ENCODE measurements at places on chromosomes 2 and 18. TPM values are rescaled to one million over a fixed set of nuclear protein-coding genes. Genes with fewer than 3 reads are reported as not detected.

Gene DSC1
- not detected for total RNA-seq

Gene BARD1
- total RNA-seq = 30.6 TPM

Gene SPC25
- total RNA-seq = 28.5 TPM

Gene IL1R2
- not detected for total RNA-seq

DNA sequence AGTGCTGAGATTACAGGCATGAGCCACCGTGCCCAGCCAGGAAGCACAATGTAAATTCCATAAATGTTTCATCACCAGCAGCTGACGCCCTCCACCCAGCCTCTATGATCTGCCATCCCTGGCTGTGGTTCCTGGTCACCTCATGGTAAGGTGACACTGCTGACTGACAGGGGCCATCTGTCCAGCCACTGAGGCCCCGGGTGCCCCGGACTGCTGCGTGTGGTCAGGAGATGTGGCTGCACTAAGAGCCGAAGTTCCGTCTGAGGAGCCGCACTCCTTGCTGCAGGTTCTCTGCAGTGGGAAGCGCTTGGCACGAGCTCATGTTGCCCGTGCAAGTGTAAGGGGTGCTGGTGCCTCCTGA is 10.9 kb downstream of the NTSR2 start:
- no peak overlapping the region for H3K4me3 ChIP-seq
- H3K27ac ChIP-seq = no peak overlapping the region
- no peaks in the 10 kb centered on the region for H3K27me3 ChIP-seq
- no peak for DNase-seq
- peaks cover 7% of the 10 kb centered on the region for H3K36me3 ChIP-seq
- no peaks in the 10 kb centered on the region for H3K4me1 ChIP-seq

DNA sequence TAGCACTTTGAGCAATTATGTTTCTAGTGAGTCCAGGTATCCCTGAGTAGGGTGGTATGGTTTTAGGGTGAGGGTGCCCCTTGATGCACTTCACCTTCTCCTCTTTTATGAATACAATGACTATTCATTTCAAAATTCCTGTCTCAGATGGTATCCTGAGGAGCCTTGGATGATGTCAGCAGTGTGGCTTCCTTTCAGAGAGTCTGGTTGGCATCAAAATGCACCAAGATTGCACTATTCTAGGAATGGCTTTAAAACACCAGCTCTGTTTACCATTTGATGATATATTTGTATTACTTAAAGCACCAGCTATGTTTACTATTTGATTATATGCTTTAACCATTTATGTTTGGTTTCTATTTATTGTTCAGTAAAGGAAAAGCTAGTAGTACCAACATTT is 141.0 kb downstream of the FMNL2 start:
- H3K27ac ChIP-seq = no peak overlapping the region
- no peaks in the 10 kb centered on the region for H3K27me3 ChIP-seq
- H3K4me3 ChIP-seq = no peak overlapping the region

DNA sequence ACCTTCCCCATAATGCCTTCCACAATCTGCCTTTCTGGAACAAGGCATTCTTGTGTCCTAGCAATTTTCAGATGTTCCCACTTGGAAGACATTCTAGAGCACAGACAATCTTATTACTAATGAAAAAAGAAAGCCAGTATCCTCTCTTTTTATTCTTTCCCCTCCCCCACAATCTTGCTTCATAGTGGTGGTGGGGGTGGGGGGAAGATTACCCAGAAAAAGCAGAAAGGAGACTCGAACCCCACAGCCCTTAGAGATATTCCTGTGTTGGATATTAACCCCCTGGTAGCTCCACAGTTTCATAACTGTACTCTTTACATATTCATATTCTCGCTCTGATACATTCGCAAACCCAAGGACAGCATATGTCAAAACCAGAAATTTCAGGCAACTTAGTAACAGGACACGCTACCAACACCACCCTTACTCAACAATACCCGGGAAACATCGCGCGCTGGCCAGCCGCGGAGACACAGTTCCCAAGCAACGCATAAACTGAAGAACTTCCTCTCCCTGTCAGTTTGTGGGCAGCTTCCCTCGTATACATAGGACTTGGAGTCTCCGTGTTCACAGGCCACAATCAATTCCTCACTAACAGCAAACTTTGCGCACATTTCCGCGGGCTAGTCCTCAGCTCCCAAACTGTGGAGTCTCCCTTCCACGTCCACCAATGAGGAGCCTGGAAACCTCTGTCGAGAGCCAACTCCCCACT is 793 bp downstream of the NR4A2 start:
- H3K36me3 ChIP-seq = peaks cover 5% of the 10 kb centered on the region
- DNase-seq = peak; percentile 42
- H3K27me3 ChIP-seq = peaks cover 49% of the 10 kb centered on the region
- H3K27ac ChIP-seq = no peak overlapping the region

- H3K36me3 ChIP-seq = no peaks in the 10 kb centered on the region
- no peak overlapping the region for H3K27ac ChIP-seq
- H3K27me3 ChIP-seq = no peaks in the 10 kb centered on the region
- no peaks in the 10 kb centered on the region for H3K4me1 ChIP-seq
- DNase-seq = no peak
Measured at GRCh38 chr2:128983094-128983493, 664.4 kb upstream of the HS6ST1 start.

GRCh38 chr2:96139181-96139758 is 968 bp upstream of the ASTL start:
- H3K4me1 ChIP-seq = no peaks in the 10 kb centered on the region
- no peak overlapping the region for H3K27ac ChIP-seq

- H3K27ac ChIP-seq = no peak overlapping the region
- DNase-seq = no peak
- H3K4me3 ChIP-seq = no peak overlapping the region
- H3K4me1 ChIP-seq = peaks cover 13% of the 10 kb centered on the region
- H3K36me3 ChIP-seq = no peaks in the 10 kb centered on the region
- H3K27me3 ChIP-seq = no peaks in the 10 kb centered on the region
Measured at GRCh38 chr2:190677255-190677654, 28.4 kb downstream of the NAB1 start.

GRCh38 chr2:58569475-58570185 is 328.5 kb upstream of the FANCL start:
- no peak overlapping the region for H3K4me3 ChIP-seq
- no peaks in the 10 kb centered on the region for H3K36me3 ChIP-seq
- no peak for DNase-seq
- peaks cover 6% of the 10 kb centered on the region for H3K4me1 ChIP-seq

- no peaks in the 10 kb centered on the region for H3K27me3 ChIP-seq
- H3K4me3 ChIP-seq = no peak overlapping the region
- H3K27ac ChIP-seq = no peak overlapping the region
- H3K36me3 ChIP-seq = peaks cover 8% of the 10 kb centered on the region
- peaks cover 5% of the 10 kb centered on the region for H3K4me1 ChIP-seq
- DNase-seq = no peak
Measured at GRCh38 chr2:229475778-229476177, 204.7 kb upstream of the PID1 start.

DNA sequence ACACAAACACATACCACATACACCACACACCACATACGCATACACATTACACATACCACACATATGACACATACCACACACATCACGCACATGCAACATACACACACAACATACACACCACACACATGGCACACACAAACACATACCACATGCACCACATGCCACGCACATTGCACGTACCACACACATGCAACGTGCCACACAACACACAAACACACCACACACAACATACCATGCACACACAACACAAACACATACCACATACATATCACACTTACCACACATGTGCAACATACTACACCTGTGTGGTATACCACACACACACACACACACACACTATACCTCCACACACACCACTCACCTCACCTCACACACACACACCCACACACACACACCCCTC is 15.0 kb downstream of the TMEM177 start:
- DNase-seq = no peak
- H3K36me3 ChIP-seq = peaks cover 3% of the 10 kb centered on the region
- H3K27me3 ChIP-seq = no peaks in the 10 kb centered on the region
- no peak overlapping the region for H3K4me3 ChIP-seq
- peaks cover 7% of the 10 kb centered on the region for H3K4me1 ChIP-seq

DNA sequence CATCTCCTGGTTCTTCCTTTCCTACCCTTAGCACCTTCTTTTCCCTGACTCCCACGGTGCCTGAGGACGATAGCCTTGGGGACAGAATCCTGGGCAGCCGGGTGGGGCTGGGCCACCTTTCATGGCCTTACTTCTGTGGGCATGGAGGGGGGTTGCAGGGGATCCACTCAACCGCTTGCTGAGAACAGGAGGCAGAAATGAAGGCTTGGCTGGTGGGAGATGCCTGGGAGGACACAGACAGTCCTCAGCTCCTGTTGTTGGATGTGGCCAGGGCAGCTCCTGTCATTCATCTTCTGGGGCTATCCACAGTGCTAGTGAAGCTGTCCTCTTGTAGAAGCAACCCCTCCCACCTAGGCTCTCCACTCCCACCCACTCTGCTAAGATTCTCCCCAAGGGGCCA is 95.5 kb upstream of the CELF4 start:
- H3K4me1 ChIP-seq = peaks cover 2% of the 10 kb centered on the region
- DNase-seq = no peak
- H3K27ac ChIP-seq = no peak overlapping the region
- no peaks in the 10 kb centered on the region for H3K36me3 ChIP-seq

- H3K4me1 ChIP-seq = peaks cover 3% of the 10 kb centered on the region
- no peak for DNase-seq
- no peak overlapping the region for H3K27ac ChIP-seq
- no peaks in the 10 kb centered on the region for H3K27me3 ChIP-seq
Measured at GRCh38 chr2:165582863-165583506, 113.5 kb downstream of the CSRNP3 start.

DNA sequence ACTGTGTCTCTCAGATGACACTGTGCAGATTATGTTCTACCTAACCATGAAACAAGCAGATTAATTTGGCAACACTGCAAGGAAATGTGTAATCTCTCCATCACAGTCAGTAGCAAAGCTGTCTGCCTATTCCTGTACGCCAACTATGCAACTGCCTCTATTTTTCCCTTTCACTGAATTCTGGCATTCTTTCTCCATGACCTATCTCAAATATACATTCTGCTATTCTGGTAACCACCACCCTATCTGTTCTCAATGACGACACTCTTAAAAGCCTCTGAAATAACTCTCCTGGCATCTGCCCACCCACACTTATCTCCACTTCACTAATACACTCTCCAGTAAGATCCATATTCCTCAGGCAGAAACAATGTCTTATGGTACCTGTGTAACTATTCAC is 78.7 kb downstream of the ABCA12 start:
- H3K27ac ChIP-seq = no peak overlapping the region
- H3K27me3 ChIP-seq = no peaks in the 10 kb centered on the region
- no peaks in the 10 kb centered on the region for H3K36me3 ChIP-seq
- DNase-seq = no peak

Measured in H9 (cell line).